ENCODE measurements at places on chromosomes 3 and 15. TPM values are rescaled to one million over a fixed set of nuclear protein-coding genes. Genes with fewer than 3 reads are reported as not detected.
A peak's percentile ranks its signal among the peaks of the same experiment; 100 is the strongest.

The HCN4 gene
- total RNA-seq, result not detected

The CHRD gene
- 10.1 TPM for total RNA-seq

The MYH15 gene
- total RNA-seq, result not detected

The CPNE9 gene
- total RNA-seq, result 3.4 TPM

The NDUFB4 gene
- 150 TPM for total RNA-seq

The DUOXA2 gene
- total RNA-seq, result not detected

The MYL3 gene
- total RNA-seq, result not detected

- no peaks in the 10 kb centered on the region for H3K36me3 ChIP-seq
- no peak overlapping the region for H3K4me3 ChIP-seq
- no peak for DNase-seq
- peaks cover 7% of the 10 kb centered on the region for H3K4me1 ChIP-seq
- no peak overlapping the region for H3K27ac ChIP-seq
These were observed 47.6 kb upstream of the ST8SIA2 start for GRCh38 chr15:92346063-92346462.

- H3K27ac ChIP-seq, result no peak overlapping the region
- no peak for DNase-seq
- no peaks in the 10 kb centered on the region for H3K27me3 ChIP-seq
- H3K36me3 ChIP-seq, result no peaks in the 10 kb centered on the region
These were observed 76.6 kb upstream of the CPOX start for GRCh38 chr3:98670020-98670419.

- H3K4me1 ChIP-seq, result peaks cover 70% of the 10 kb centered on the region
- no peak for DNase-seq
- H3K27ac ChIP-seq, result no peak overlapping the region
- H3K36me3 ChIP-seq, result no peaks in the 10 kb centered on the region
- H3K4me3 ChIP-seq, result peak overlapping the region; percentile 98
These were observed 3.6 kb downstream of the TRA2B start for GRCh38 chr3:185934174-185934557.

DNA sequence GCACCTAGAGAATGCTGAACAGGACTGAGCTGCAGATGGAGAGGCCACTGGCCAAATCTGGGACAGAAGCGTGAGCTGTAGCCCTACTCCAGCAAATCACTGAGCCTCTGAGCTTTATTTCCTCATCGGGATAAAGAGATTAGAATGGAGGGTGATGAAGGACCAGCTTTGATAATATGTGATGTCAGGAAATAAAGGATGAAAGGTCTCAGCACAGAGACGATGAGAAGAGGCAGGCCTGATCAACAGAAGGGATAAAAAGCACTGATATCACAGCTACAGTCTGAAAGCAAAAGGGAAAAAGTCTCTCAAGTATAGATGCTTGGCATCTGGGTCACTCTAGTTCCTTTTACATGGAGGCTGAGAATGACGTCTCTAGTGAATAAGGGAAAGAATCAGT, 70.0 kb downstream of the DHX30 start:
- peaks cover 25% of the 10 kb centered on the region for H3K4me1 ChIP-seq
- peaks cover 68% of the 10 kb centered on the region for H3K36me3 ChIP-seq
- no peaks in the 10 kb centered on the region for H3K27me3 ChIP-seq
- no peak for DNase-seq

- DNase-seq, result no peak
- H3K36me3 ChIP-seq, result no peaks in the 10 kb centered on the region
- no peak overlapping the region for H3K4me3 ChIP-seq
- H3K27me3 ChIP-seq, result no peaks in the 10 kb centered on the region
- peaks cover 10% of the 10 kb centered on the region for H3K4me1 ChIP-seq
These were observed 24.5 kb upstream of the SLC7A14 start for GRCh38 chr3:170610321-170610884.

DNA sequence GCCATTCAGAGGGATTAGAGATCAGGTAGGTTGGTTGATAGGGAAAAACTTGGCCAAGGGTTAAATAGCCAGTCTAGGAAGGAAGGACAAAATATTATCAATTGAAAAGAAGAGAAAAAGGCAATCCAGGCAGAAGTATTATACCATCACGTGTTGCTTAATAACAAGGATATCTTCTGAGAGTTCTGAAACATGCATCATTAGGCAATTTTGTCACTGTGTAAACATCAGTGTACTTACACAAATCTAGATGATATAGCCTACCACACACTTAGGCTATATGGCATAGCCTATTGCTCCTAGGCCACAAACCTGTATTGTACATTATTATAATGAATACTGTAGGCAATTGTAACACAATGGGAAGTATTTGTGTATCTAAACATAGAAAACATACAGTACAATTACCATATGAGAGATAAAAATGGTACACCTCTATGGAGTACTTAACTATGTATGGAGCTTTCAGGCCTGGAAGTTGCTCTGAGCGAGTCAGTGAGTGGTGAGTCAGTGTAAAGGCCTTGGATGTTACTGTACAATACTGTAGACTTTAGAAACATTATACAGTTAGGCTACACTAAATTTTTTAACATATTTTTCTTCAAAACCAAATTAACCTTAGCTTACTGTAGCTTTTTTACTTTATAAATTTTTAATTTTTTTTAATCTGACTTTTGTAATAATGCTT, 2.7 kb downstream of the TEX55 start:
- H3K27ac ChIP-seq, result no peak overlapping the region
- no peak overlapping the region for H3K4me3 ChIP-seq
- no peaks in the 10 kb centered on the region for H3K27me3 ChIP-seq
- H3K36me3 ChIP-seq, result no peaks in the 10 kb centered on the region
- H3K4me1 ChIP-seq, result peaks cover 4% of the 10 kb centered on the region

- no peak for DNase-seq
- H3K27ac ChIP-seq, result no peak overlapping the region
- H3K27me3 ChIP-seq, result no peaks in the 10 kb centered on the region
- no peaks in the 10 kb centered on the region for H3K36me3 ChIP-seq
These were observed 112.7 kb downstream of the SNRK start for GRCh38 chr3:43399034-43399433.

DNA sequence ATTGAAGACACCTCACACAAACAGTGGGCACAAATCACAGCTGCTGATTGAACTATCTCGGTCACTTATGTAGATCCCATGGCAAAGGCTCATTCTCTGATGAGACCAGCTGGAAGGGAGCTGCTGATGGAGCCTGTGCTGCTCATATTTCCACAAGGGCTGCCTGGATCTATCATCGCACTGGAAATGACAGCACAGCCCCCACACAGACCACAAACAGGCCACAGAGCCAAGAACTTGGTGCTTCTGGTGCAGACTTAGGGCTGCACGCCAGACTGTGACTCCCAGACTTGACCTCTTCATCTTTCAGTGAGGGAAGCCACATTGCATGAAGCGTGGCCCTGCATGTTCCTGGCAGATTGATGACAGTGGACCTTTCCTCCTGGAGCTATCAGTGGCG, 197.6 kb downstream of the MINAR1 start:
- H3K36me3 ChIP-seq, result no peaks in the 10 kb centered on the region
- H3K27me3 ChIP-seq, result no peaks in the 10 kb centered on the region
- DNase-seq, result no peak
- H3K4me1 ChIP-seq, result no peaks in the 10 kb centered on the region
- no peak overlapping the region for H3K27ac ChIP-seq
- no peak overlapping the region for H3K4me3 ChIP-seq

GRCh38 chr3:47870156-47870555, 67.2 kb downstream of the DHX30 start:
- no peak overlapping the region for H3K4me3 ChIP-seq
- H3K27me3 ChIP-seq, result no peaks in the 10 kb centered on the region

- H3K4me3 ChIP-seq, result no peak overlapping the region
- H3K4me1 ChIP-seq, result no peaks in the 10 kb centered on the region
- no peak overlapping the region for H3K27ac ChIP-seq
- H3K27me3 ChIP-seq, result no peaks in the 10 kb centered on the region
- DNase-seq, result no peak
These were observed 21.4 kb upstream of the USF3 start for GRCh38 chr3:113717818-113718217.

- no peak overlapping the region for H3K27ac ChIP-seq
- DNase-seq, result no peak
- no peaks in the 10 kb centered on the region for H3K4me1 ChIP-seq
- H3K36me3 ChIP-seq, result no peaks in the 10 kb centered on the region
These were observed 664.0 kb upstream of the SGO1 start for GRCh38 chr3:20849975-20850374.

All from suprapubic skin (tissue), 4 donors.